ENCODE measurements at places on chromosomes 2 and 18.

GRCh38 chr2:219279916-219280516 lies 850 bp downstream of the DNAJB2 start:
- no peak for DNase-seq

GRCh38 chr2:125707611-125708010 lies 948.3 kb upstream of the GYPC start:
- DNase-seq: no peak

- no peak for DNase-seq
Observed at GRCh38 chr2:7759898-7760297, 842.7 kb downstream of the RNF144A start.

GRCh38 chr2:46669016-46669415 lies 189.7 kb downstream of the TMEM247 start:
- no peak for DNase-seq

DNA sequence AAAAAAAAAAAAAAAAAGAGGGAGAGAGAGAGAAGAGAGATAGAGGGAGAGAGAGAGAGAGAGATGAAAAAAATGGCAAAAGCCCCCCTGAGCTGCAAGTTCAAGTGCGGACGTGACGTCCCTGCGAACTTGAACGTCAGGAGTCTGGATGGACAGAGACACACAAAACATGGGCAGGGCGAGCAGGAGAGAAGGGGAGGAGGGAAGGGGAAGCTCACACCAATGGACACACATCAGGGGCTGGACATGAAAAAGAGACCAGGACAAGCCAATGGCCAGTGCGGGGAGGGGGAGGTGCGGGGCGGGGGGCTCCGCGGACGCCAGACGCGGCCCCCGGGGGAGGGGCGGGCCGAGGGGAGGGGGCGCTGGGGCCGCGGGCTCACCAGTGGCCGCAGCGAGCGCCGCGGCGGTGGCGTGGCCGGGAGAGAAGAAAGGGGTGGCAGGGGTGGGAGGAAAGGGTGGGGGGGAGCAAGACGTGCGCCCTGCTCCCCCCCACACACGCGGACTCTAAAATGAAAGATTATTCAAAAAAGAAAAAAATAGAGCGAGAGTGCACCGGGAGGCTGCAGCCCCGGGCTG lies at the start of gene BCL11A:
TSS of gene BCL11A (minus strand) at position 160 of the 579 bp plus-strand sequence. CDS start 384 bp downstream, outside the sequence.
- DNase-seq: peak; percentile 67

GRCh38 chr2:165587335-165587938 lies 117.9 kb downstream of the CSRNP3 start:
- DNase-seq: peak; percentile 24

DNA sequence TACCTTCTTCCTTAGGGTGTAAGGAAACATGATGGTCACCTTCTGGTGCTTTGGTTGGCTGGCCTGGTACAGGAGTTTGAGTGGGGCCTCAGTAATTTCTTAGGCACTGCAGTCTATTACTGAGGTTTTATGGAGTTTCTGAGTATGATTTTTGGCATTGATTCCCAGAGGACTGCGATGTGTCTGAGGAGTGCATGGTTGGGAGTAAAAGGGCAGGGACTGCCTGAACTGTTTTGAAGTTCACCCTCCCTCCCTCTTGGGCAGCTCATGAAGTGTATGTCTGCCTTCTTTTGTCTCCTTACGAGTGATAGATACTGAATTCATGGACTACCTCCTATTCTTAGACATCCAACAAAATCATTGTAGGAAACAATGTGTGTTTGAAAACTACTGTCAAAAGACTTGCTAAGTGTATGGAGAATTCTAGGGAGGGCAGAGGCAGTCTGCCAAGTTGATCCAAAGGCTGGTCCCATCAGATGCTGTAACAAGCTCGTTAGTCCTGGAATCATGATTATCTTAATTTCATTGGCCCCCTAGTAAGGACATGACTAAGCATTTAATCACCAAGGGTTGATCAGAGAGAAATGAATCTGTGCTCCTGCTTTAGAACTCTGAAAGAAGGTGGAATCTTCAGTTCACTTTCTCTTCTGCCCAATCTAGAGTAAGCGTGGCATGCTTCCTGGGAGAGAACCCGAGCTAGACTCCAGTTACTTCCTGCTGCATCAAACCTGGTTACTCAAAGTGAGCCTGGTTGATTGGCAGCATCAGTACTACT lies 26.5 kb downstream of the LYPD6B start:
- DNase-seq: no peak

DNA sequence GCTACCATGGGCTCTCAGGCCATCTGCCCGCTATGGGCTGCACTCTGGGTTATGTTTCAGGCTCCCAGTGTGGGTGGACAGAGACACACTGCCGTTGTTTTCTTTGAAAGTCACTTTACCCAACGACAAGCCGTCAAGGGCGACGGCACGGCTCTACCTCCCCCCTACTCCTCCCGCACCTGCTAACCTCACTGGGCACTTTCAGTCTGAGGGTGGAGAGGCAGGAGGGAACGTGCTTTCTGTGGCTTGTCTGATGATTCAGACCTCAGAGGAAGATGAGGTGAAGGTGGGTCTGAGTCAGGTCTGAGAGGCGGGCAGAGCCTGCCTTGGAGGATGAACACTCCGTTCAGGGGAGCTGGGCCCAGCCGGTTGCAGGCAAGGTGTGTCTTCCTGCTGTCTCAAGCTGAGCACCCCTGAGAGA lies 147.6 kb upstream of the HDAC4 start:
- DNase-seq: peak; percentile 80

- DNase-seq: peak; percentile 59
Observed at GRCh38 chr2:106566050-106566449, 78.9 kb downstream of the CD8B2 start.

DNA sequence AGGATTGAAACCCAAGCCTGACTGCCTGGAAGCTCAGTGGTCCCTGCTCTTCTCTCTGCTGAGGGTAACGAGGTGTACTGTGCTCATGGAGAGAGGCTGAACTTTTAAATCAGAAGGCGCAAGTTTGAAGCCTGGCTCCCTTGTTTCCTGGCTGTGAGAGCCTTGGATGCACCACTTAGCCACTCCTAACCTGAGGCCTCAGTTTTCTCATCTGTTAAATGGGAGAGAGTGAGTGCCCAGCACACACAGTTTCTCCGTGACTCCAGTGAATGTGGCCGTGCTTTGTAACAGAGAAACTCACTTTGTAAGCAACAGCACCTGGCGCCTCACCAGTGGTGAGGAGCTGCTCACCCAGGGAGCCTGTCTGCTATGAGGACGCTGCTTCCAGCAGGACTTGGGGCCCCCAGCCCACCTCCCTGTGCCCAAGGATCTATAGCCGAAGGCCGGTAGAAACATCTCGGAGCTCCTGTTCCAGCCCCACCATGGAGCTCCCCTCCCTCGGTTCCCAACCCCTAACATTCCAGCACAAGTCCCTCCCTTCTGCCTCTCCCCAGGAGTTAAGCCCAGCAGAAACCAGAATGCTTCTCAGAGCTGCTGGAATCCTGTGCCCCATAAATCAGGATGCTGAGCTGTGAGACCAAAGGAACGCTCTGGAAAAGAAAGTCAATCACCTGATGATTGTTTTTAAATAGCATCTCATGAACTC lies 20.3 kb upstream of the KCNK3 start:
- DNase-seq: no peak

DNA sequence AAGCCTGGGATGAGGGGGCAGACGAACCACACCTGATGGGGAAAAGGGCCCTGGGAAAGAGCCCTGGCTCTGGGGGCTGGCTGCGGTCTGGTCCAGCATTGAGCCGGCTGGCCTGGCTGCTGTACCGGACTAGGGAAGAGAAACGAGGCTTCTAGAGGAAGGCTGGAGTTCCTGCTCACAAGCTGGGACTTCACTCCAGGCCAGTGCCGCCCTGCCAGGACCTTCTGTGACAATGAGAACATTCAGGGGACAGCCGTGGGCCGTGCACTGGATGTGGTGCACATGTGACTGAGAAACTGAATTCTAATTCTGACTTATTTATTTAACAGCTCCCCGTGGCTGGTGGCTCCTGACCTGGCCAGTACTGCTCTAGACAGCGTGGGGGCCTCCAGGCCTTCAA lies 269.3 kb downstream of the HDAC4 start:
- DNase-seq: no peak

- DNase-seq: no peak
Observed at GRCh38 chr2:214569419-214570035, 158.7 kb downstream of the VWC2L start.

DNA sequence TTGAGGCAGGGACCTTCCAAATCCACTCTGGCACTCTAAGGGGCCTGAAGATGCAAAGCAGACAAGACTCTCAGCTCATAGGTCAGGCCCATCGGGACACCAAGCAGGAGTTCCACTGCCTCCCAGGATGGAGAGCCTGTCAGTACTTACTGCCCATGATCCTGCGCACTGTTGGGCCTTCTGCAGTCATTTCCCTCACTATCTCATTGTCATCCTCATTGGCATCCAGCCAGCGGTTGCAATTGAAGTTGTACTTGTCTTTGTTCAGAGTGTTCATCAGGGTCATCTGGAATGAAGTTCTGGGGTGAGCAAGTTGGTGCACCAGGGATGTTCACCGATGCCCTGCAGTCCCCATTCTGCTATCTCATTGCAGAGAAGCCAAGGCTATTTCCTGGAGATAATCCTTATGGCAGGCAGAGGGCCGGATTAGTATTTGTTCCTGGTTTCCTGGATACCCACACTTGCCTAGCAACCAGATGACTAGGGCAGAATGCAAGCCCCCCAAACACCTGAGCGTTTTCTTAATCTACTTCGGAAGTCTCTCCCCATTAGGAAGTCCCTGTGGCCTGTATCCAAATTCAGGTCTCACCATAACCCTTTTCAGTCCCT lies 65.1 kb downstream of the LOXHD1 start:
- DNase-seq: no peak

GRCh38 chr2:130246430-130246829 lies 48.2 kb upstream of the TUBA3E start:
- DNase-seq: no peak

- no peak for DNase-seq
Observed at GRCh38 chr2:154696369-154696768, 2.1 kb upstream of the KCNJ3 start.

GRCh38 chr2:33363325-33364298 lies 112.8 kb upstream of the RASGRP3 start:
- no peak for DNase-seq

- no peak for DNase-seq
Observed at GRCh38 chr2:106065268-106065982, 128.7 kb downstream of the UXS1 start.

- no peak for DNase-seq
Observed at GRCh38 chr2:100736121-100736915, 83.6 kb upstream of the NPAS2 start.

- DNase-seq: no peak
Observed at GRCh38 chr18:76450452-76451395, 44.3 kb downstream of the ZNF516 start.

DNA sequence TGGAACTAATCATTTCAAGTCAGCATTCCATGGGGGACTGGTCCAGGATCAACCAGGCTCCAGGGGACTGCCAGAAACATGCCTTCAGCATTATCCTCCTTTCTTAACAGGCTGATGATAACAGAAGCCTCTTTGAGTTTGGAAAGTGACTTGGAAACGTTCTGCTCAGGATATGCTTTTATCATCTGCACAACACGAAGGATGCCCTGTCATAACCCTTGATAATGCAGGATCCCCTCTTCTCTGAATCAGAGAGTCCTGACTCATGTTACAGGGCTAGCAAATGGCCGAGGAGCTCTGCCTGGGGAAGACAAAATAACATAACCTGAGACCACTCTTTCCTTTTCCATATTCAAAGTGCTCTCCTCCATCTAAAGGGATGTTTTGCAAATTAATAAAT lies 6.7 kb downstream of the SCYGR3 start:
- DNase-seq: no peak

DNA sequence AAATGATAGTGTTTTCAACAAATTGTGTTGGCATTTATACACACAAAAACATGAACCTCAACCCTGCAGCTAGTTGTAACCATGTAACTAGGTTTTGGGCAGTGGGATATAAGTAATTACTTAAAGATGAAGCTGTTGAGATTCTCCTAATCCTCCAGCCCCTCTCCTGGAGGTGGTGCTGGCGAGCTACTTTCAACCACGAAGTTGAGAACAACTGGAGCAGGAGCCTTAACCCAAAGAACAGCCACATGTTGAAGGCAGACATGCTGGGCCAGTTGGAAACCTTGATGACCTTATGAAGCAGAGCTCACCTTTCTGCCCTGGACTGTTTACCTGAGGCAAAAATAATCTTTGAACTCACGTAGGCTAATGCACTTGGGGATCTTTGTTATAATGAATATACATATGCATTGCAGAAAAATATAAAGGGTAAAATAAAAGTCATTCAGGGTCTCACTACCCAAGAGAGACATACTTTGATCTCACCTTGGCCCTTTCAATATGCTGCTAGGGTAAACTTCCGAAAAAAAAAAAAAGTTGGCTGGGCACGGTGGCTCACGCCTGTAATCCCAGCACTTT lies 89.6 kb upstream of the NPAS2 start:
- DNase-seq: peak; percentile 27

Data from MM.1S (cell line).